WERI-Rb-1 (cell line): ENCODE measurements at places on chromosomes 12 and 14.

DNA sequence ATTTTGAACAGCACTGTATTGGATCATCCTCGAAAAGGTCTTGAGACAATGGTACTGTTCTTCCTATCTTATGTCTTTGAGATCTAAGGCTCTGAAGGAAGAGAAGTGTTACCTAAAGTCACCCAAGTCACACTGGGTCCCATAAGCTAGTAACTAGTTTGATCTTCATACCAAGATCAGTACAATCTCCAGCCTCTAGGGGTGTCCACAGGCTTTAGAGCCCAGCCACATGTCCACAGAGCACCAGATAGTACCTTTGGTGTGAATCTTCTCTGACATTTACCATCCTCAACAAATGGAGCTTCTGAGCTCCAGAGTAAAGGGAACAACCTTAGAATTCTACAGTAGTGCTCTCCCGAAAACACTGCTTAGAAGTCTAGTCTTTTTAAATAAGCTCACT, 78.7 kb downstream of the KSR2 start:
- no peak for DNase-seq

GRCh38 chr14:102625564-102626296, 33.3 kb downstream of the RCOR1 start:
- no peak for DNase-seq

DNA sequence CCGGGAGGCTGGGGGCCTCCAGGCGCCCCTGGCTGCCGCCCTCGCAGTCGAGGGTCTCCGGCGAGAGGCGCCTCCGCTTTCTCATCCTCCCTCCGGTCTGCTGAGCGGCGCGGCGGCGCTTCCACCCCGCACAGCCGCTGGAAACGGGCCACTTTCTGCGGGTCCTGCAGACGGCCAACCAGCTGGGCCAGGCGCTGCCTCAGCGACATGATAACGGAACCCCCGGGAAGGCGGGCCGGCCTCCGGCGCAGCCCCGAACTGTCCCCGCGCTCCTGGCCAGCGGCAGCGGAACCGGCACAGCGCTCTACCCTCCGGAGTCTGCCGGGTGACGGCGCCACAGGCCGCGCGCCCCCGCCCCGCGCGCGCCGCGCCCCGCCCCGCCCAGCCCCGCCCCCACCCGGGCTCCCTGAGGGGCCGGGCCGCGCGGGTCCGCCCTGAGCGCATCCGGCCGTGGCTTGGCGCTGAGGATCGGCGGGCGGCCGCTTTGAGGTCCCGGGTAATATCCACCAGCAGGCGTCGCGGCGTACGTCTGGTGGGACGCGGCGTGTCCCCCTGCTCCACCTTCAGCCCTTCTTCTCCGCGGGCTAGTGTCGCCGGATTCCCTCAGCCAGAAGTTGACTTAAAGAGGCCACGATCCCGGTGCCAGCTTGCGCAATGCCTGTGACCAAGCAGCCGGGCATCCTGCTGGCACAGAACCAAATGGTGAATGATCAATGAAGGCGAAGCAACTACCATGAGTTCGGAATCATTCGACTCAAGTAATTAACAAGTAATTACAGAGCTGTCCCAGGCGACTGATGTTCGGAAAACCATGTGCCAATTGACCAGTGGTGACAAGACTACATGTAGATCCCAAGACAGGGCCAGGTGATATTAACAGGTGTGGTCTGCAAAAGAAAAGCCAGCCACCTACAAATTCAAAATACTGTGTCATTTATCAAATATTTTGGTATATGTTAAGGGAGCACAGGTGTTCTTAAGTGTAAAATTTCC, at the start of gene SGPP1:
Gene SGPP1, minus strand, starts transcription at position 330 of the 993 bp plus-strand sequence. Its CDS starts 121 bp downstream, at position 209.
- peak; percentile 89 for DNase-seq

DNA sequence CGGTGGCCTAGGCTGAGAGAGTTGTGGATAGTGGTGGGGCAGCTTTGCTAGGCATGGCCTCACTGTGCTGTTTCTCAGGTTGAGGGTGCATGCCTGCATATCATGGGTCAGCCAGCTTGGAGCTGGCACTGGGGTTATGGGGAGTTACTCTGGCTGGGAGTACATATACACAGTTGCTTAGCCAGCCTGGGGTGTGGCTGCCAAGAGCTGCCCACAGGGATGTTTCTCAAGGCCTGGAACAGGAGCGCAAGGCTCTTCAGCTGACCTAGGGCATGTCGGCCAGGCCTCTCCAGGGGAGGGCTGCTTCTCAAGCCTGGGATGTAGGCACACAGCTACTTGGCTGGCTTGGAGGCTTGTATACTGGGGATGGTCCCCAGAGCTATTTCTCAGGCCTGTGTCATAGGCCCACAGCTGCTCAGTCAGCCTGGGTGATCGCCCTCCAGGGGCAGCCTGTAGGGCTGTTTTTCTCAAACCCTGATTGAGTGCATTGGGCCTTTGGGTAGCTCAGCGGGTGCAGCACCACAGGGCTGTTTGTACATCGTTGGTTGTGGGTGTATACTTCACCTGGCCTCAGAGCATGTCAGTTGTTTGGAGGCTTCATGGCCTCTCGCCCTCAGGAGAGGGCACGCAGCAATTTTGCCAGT, 114.9 kb downstream of the METTL25 start:
- DNase-seq: no peak

GRCh38 chr12:57086493-57087009, 2.4 kb upstream of the NAB2 start:
- DNase-seq: peak; percentile 82

DNA sequence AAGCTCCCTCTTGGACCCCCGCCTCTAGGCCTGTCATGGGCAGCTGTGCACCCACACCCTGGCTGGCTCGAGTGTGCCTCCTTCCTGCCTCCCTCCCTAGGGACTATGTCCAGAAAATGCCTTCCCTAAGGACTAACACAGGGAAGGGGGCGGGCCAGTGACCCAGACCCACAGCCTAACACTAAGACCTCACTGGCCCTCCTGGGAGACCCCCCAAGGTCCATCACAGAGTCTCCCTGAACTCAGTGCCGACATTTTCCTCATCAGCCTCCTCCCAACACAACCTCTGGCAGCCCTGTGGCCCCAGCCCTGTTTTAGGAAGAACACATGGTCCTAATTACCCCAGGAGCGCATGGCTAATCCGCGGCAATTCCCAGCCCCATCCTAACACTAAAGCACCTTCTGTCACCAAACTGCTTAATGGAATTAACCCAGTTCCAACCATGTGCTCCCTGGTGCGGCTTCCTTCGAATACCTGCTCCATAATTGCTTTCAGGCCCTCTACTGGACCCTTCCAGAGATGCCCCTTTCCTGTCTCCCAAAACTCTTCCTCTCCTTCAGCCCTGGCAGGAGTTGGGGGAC, 5.6 kb downstream of the MSI1 start:
- DNase-seq: peak; percentile 94

DNA sequence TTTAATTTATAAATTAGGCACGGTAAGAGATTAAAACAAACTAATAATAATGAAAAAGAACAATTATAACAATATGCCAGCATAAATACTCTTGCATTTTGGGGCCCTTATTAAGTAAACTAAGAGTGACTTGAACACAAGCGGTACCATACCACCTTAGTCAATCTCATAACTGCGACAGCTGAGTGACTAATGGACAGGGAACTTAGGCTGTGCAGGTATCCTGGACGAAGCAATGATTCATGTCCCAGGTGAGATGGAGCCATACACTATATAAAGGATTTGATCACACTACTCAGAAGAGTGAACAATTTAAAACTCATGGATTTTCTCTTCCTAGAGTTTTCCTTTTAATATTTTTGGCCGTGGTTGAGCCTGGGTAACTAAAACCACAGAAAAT, 4.3 kb downstream of the KLRC4 start:
- DNase-seq: no peak

- no peak for DNase-seq
These were observed 29.5 kb downstream of the PPP4R4 start for GRCh38 chr14:94203473-94204210.

GRCh38 chr12:25644979-25645378, 91.9 kb upstream of the LMNTD1 start:
- DNase-seq: no peak

GRCh38 chr14:66383771-66384170, 102.4 kb upstream of the CCDC196 start:
- no peak for DNase-seq

DNA sequence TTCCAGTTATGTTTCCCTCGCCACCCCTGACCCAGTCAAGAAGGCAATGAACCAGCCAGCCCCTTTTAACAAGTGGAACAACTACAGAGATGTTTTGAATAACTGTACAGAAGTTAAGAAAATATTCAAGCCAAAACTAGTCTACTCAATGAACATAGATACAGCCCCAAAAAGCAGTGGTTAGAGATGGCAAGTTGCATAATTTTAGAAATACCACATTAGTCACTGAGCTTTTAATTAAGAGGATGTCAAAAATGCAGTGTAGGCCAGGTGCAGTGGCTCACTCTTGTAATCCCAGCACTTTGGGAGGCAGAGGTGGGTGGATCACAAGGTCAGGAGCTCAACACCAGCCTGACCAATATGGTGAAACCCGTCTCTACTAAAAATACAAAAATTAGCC, 27.2 kb downstream of the PROX2 start:
- no peak for DNase-seq

DNA sequence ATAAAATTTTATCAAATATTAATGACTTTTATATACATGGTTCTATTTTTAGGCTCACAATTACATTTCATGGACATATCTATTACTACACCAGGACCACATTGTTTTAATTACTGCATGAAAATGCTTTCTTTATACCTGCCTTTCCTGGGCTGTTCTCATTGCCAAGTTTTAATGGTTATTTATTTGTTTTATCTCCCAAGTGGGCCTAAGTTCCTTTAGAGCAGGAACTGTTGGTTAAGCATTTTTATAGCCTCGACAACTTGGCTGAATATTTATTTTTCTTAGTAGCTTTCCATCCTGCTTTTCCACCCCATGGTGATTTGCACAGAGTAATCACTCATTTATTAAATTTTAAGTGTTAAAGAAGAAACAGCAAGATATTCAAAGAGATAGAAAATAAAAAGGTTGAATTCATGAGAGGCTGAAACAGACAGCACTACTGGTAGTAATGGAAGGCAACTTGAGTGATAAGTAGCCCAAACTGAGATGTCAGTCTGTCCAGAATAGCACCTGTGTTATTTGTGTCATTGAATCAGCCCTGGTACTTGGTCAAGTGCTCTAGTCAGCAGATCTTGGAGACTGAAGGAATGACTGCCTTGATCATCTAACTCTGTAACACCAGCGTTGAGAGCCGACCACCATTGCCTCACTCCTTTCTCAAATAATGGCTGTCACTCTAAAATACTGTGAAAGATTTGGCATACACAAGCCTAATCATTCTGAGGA, 119.1 kb upstream of the EGLN3 start:
- no peak for DNase-seq

DNA sequence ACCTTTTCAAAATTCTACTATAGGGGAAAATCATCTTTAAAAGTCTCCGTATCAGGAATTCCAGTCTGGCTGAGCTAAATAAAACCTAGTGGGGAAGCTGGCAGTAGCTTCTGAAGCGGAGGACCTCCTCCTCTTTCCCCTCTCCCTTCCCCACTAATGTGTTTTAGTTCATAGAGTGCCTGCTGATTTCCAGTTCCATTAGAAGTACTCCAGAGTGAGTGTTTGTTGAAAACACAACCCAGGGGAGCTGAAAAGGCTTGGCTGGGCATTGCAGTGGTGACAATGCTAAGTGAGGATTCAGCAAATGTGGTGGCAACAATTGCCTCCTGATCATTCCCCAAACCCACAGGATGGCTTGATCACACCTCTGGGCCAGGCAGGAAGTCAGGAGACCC, 144.2 kb upstream of the FRMD6 start:
- no peak for DNase-seq

DNA sequence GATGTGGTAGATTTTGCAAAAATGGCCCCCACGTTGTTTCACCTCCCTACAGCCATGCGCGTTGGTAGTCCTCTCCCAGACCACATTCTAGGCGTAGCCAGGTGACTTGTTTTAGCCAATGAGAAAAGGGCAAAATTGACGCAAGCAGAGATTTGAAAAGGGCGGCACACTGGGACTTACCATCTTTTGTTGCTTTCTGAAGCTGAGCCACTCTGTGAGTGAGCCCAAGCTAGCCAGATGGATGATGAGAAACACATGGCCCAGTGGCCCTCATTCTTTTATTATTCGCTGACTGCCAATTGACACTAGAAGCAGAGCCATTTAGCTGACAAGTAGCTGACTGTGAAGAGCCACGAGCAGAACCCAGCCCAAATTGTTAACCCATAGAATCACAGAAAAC, 142.0 kb upstream of the GZMB start:
- no peak for DNase-seq

DNA sequence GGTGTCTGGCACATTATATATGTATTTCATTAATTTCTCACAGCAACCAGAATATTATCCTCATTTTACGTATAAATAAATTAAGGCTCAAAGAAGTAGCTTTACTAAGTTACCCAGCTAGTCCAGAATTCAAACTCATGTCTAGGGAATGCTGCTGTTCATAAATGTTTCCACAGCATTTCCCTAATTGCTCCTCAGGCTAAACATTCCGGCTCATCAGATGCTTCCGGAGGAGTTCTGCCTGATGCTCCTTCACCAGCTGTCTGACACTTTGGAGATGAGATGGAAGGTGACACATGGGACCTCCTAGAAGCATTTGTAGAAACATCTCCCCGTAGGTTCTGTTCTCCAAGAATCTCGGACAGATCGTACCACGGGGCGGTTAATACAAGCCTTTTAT, 12.1 kb downstream of the KRT85 start:
- DNase-seq: no peak

GRCh38 chr12:9669534-9669933, at the start of gene CLEC2D:
Gene CLEC2D (plus strand): TSS chr12:9669713. CDS start chr12:9669735, 22 bp downstream.
- DNase-seq: no peak

DNA sequence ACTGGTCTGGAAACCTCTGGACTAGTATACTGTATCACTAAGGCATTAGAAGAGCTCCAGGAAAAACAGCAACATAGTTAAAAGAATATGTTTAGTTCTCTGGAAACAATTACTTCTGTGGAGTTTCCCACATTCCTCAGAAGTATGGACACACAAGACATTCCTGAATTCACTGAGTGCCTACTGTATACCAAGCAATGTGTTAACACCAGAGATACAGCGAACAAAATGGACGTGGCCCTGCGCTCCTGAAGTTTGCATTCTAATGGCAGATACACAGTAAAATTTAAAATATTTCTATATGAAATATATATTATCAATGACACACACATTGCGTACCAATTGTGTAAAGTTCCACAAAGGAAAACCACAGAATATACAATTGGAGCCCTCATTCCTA, 1.1 kb downstream of the ANGEL1 start:
- no peak for DNase-seq

DNA sequence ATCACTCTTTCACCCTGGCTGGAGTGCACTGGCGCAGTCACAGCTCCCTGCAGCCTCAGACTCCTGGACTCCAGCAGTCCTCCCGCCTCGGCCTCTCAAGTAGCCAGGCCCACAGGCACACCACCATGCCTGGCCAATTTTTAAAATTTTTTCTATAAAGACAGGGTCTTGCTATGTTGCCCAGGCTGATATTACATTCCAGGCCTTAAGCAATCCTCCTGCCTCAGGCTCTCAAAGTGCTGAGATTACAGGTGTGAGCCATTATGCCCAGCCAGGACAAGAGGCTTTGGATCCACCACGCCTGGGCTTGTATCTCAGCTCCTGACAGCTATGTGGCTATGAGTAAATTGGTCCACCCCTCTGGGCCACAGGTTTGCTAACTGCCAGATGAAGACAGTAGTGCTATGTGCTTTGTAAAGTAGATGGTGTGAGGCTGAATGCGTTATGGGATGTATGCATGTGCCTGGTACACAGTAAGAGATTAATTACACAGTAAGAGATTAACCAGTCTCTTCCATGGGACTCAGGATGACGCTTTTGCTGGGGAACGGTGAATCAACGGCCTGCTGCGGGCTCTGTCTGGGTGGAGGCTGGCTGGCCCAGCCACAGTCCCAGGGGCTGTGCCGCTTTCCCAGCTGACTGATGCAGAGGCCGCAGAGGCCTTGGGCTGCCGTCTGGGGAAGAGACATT, 53.3 kb upstream of the NCOR2 start:
- peak; percentile 24 for DNase-seq
